ENCODE measurements at places on chromosomes 6 and 20. TPM values are rescaled to one million over a fixed set of nuclear protein-coding genes. Genes with fewer than 3 reads are reported as not detected.

The OXT gene
- total RNA-seq = not detected

The EPB41L2 gene
- total RNA-seq = 84.8 TPM

The ZDHHC14 gene
- 23.6 TPM for total RNA-seq

The SGK2 gene
- total RNA-seq = 0.35 TPM

The TBXT gene
- total RNA-seq = not detected

The HLA-DMB gene
- total RNA-seq = 0.39 TPM

The SOBP gene
- total RNA-seq = 6.1 TPM

The CBLN4 gene
- total RNA-seq = not detected

The ADTRP gene
- 3.3 TPM for total RNA-seq

The PRPH2 gene
- 0.48 TPM for total RNA-seq

The GLP1R gene
- total RNA-seq = not detected

The ARMH2 gene
- not detected for total RNA-seq

The OLIG3 gene
- not detected for total RNA-seq

The NCR2 gene
- not detected for total RNA-seq

- DNase-seq = peak; percentile 97
These were observed 754.4 kb upstream of the MARCKS start for GRCh38 chr6:113102761-113103160.

DNA sequence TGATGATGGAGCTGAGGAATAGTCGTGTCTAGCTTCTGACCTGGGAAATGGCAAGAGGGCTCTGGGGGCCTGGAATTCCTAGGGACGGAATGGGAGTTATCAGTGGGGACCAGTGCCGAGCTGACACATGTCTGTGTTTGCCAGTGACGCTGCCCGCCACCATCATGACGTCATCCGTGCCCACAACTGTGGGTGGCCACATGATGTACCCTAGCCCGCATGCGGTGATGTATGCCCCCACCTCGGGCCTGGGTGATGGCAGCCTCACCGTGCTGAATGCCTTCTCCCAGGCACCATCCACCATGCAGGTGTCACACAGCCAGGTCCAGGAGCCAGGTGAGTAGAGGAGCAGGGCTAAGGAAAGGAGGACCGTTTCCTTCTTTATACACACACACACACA lies 3.8 kb upstream of the CUL9 start:
- no peak for DNase-seq

DNA sequence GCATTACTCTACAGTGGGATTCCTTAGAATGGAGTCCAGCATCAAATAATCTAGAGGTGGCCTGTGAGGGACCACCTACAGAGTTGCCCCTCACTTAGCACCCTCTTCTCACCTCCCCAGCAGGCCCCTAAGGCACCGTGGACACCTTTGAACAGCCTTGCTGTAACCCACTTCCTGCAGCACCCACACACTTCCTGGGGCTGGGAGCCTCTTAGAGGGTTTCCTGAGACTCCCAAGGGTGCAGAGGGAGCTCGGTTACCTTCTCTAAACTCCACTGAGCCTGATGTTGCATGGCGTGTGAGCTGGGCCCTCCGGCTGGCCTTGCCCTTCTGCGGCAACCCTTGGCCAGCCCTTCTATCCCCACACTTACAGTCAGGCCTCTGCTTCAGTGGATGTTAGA lies 7.3 kb upstream of the SIRPG start:
- no peak for DNase-seq

DNA sequence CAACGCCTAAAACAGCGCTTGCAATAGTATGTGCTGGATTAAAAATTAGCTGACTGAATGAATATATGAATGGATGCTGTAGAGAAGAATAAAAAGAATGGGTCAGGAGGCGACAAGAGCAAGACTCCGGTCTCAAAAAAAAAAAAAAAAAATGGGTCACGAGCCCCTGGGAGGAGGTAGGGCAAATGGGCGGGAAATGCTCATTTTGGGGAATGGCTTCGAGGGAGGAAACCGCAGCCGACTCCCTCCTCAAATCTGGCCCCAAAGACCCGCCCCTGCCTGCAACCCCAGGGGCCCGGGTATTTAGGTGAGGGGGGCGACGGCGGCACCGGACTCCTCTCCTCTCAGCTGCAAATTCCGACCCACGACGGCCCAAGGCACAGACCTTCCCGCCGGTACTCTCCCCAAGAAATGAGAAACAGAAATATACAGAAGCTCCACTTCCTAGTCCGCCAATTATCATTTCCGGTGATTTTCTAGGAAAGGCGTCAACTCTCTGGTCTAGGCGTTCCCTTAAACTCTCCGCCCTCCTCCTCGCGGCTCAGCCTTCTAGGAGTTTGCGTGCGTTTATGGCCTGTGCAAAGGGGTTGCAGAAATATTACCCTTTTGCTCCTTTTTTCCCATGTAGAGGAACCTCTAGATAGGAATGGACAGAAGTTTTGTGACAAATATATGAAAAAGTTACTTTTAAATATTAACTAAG lies at the start of gene ZNF311:
Gene ZNF311 (minus strand): TSS at position 133 of the 703 bp plus-strand sequence. CDS start 1,361 bp downstream, outside the sequence.
- DNase-seq = peak; percentile 57

DNA sequence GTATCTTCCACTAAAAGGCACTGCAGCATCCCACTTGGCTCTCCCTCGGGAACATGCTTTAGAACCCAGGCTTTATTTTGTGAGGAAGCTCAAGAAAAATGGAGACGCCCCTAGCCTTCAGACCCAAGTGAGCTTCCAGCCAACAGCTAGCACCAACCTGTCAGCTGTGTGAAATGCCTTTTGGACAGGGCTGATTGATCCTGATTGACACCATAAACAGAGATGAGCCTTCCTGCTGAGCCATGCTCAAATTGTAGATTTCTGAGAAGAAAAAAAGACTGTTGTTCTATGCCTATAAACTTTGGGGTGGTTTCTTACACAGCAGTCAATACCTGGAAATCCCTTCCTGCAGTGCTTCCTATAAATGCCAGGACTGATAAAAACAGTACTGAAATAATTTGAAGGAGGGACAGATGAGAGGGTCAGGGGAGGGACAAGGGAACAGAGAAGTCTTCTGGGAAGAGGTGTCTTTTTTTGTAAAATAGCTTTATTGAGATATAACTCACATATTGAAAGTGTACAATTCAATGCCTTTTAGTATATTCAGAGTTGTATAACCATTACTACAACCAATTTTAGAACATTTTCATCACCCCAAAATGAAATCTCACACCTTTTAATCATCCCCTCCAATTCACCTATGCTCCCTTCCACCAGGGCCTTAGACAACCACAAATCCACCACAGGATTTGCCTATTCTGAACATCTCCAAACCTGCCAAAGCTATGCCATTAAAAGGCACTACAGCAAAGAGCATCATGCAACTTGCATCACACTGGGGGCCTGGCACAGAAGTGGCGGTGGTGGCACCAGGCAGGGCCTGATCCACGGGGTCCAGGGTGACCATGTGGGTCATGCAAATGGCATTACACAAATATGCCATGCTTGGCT lies 2.7 kb upstream of the STK4 start:
- no peak for DNase-seq

- DNase-seq = no peak
These were observed 203.9 kb downstream of the PHF3 start for GRCh38 chr6:63839485-63839884.

GRCh38 chr20:61311656-61312387 lies 59.8 kb downstream of the CDH4 start:
- DNase-seq = no peak

DNA sequence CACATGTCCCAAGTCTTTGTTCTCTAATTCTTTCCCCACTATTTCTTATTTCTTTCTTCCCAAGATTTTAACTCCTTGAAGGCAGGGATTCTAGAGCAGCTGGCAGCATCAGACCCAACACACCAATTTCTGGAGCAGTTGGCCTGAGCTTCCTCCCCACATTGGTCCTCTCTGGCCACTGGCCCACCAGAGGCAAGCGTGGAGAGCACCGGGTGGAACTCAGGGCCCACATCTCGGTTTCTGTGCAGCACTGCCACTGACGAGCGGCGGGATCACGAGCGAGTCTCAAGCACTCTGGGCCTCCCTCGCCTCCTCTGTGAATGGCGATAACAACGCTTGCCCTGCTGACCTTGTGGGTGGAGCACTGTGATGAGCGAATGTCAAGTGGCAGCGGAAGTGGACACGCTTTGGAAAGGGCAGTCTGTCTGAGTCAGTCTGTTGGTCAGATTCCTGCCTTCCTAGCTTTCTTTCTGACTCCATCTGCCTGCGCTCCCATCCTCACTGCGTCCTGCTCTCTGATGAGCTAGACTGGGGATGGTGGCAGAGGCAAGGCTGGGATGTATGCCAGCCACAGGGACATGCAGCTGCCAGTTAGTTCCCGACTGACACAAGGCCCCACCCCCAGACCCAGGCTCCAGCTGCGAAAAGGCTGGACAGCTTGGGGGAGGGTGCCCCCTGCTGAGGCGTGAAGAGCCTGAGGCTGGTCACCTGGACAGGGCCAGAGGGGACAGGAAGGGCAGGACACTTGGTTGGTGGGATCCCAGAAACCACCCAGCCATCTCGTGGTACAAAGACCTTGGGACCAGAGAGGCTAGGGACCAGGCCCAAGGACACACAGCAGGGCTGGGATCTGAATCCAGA lies 4.5 kb upstream of the SPDEF start:
- DNase-seq = peak; percentile 13

- no peak for DNase-seq
These were observed 71.5 kb upstream of the RALY start for GRCh38 chr20:33922224-33922623.

- DNase-seq = no peak
These were observed 896.4 kb downstream of the KIF16B start for GRCh38 chr20:15676815-15677214.

DNA sequence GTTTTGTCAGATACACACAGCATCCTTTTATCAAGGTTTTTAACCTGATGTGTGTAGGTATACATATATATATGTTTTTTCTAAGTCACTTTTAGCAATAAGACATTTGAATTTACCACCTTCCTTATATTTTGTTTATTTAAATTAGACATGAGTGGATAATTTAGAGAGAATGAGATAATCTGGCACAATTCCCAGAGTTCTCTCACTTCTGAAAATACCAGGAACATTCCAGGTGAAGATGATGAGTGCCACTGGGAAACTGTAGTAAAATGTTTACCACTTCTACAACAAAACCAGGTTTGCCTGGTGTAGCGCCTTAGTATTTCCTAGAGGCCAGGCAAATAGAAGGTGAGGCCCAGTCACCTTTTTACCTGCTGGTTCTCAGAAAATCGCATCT lies 189.5 kb downstream of the TMEM242 start:
- no peak for DNase-seq

- DNase-seq = no peak
These were observed 138.8 kb downstream of the HFE start for GRCh38 chr6:26225848-26226578.

DNA sequence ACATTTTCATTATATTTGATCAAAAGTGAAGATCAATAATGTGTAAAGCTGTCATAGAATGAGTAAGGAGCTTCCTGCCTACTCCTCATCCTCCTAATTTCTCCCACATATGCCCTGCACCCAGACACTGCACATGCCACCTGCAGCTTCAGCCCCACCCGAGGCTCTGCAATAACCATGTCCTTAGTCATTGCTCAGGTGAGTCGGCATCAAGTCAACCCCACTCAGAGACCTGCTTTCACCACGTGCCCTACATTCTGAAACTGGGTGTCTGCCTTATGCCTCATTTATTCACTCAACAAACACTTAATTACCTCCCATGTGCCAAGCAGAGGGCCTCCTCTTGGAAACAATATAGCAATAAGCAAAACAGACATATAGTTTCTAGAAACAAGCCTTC lies 15.4 kb upstream of the TNFAIP3 start:
- no peak for DNase-seq

- no peak for DNase-seq
These were observed 232.8 kb downstream of the UBE3D start for GRCh38 chr6:82832811-82833210.

All from endothelial cell of umbilical vein (primary cell).